Effector CD4-positive, alpha-beta T cell (primary cell): ENCODE measurements at places on chromosomes 2 and 18.

DNA sequence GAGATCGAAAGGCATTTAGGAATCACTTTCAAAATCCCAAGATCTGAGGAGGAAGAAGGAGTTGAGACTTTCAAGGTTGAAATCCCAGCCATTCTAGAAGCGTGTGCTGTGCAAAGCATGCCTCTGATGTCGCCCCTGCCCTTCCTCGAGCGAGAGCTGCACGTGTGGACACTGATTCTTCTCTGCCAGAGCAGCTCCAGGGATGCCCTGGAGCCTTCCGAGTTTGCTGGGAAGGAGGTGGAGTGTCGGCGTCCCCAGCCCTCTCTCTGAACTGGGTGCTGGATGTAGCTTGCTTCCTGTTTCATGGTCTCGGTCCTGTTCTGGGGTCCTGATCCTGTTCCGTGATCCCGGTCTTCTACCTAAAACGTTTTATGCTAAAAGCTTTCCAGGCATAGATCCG is 76.1 kb downstream of the TWIST2 start:
- DNase-seq, result no peak

GRCh38 chr2:177314194-177314593 is 49.7 kb upstream of the NFE2L2 start:
- no peak for DNase-seq

- DNase-seq, result no peak
Observed at GRCh38 chr2:167406558-167406957, 518.3 kb downstream of the XIRP2 start.

GRCh38 chr2:239027391-239028252 is 179.7 kb downstream of the TWIST2 start:
- DNase-seq, result no peak

DNA sequence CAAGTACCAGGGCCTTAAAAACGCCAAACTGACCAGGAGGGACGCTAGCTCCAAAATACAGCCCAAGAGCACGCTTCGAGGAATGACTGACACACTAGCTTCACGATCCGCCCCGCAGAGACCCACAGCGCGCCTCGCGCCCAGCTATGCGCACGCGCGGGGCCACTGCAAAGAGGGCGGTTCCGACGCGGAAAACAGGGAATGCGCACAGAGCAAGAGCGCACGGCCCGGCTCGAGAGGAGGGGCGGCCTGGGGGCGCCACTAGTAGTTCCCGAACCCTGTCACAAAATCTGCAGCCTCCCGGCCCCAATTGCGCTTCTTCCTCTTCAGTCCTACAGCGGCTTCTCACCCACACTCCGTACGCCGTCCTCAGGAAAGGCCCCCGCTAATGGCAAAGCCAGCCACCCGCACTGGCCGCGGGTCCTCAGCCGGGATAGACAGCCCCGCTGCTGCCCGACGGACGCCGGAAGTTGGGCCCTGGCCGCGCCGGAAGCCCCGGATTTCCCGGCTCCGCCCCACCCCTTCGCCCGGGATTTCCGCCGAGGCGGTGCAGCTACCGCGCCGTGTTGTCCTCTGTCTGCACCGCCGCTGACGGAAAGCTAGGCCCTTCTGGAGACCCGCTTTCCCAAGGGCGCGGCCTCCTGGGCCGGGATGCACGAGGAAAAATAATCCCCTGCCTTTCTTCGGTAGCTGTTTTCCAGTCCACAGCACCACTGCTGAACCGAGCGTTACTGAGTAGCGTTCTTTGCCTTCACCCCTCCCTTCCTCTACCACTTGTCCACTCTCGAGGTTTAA is at the start of gene HDHD2:
HDHD2 (minus strand) TSS at position 472 of the 795 bp plus-strand sequence. CDS start 14,061 bp downstream, outside the sequence.
- DNase-seq, result peak; percentile 59

- no peak for DNase-seq
Observed at GRCh38 chr2:98736464-98736889, 5.5 kb upstream of the MGAT4A start.

DNA sequence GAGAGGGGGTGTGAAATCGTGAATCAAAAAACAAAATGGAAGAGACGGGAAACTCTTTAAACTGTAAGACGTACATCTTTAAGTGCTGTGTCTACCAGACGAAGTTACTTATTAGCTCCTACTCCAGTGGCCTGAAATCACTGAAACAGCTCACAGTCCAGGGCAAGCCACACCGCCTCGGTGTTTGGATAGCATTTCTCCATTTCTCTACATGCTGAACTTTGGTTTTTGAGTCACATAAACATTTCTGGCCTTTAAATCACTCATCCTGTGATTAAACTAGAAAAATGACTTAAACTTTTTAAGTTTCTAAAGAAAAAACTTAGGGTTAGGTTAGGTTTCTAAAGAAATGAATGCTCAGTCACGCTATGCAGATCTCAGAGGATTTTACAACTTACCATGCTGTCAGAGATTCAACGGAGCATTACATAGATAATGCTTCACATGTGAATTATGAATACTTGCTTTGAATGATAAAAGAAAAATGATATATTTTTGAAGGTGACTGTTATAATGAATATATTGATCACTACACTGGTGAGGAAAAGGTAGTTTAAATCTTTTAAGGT is 138.4 kb downstream of the MBP start:
- DNase-seq, result no peak

DNA sequence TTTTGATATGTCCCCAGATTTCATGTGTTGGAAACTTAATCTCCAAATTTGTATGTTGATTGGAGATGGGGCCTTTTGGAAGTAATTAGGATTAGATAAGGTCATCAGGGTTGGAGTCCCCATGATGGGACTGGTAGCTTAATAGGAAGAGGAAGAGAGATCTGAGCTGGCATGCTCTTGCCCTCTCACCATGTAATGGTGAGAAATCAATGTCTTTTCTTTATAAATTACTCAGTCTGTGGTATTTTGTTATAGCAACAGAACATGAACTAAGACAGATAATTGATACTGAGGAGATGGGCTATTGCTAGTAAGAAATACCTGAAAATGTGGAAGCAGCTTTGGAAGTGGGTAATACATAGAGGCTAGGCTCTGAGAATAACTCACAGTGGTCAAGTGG is 48.0 kb downstream of the CDC42EP3 start:
- no peak for DNase-seq

DNA sequence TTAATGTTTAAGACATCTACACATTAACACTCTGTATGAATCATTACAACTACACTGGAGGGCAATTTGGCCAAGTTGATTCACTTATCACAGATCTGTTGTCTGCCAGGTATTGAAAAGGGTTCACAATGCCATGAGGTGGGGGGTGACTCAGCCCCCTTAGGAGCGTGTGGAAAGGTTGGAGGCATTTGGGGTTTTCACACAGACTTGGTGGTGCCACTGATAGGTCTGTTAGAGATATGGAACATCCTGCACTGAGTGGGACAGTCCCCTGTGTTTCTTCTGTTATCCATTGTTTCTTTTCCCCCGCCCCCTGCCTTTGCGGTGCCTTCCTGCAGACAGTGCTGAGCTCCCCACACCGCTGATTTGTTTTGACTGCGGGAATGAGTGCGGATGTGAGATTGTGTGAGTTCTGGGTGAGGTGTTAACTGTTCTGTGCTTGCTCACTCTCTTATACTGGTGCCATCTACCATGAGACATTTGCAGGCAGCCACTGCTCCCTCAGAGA is 9.3 kb upstream of the TSN start:
- DNase-seq, result no peak

DNA sequence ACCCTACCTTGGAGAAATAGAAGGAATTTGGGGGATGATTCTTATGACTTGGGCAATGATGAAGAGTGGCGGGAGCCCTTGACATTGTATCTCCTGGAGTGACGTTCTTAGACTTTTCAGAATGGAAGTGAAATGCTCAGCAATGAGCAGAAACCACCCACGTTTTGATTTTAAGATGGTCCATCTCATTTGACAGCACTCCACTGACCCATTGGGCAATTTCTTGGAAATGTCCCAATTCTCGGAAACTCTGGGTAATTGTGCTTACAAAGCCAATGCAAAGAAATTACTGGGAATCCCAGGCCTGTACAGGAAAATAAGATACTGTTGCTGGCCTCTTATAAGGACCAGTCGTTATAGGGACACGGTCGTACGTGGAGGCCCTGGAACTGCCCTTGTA is 170.0 kb upstream of the COPS8 start:
- no peak for DNase-seq

GRCh38 chr2:46979571-46979979 is 64.0 kb upstream of the MCFD2 start:
- DNase-seq, result peak; percentile 18

DNA sequence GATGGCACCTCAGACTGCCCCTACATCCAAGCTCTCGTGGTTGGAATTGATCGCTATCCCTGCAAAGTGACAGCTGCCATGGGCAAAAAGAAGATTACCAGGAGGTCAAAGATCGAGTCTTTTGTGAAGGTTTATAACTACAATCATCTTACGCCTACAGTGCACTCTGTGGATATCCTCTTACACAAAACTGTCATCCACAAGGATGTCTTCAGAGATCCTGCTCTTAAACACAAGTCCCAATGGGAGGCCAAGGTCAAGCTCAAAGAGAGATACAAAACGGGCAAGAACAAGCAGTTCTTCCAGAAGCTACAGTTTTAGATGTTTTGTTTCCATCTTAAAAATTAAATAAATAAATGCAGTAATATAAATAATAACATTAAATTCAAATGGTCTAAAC is 45.4 kb downstream of the INO80D start:
- DNase-seq, result no peak

DNA sequence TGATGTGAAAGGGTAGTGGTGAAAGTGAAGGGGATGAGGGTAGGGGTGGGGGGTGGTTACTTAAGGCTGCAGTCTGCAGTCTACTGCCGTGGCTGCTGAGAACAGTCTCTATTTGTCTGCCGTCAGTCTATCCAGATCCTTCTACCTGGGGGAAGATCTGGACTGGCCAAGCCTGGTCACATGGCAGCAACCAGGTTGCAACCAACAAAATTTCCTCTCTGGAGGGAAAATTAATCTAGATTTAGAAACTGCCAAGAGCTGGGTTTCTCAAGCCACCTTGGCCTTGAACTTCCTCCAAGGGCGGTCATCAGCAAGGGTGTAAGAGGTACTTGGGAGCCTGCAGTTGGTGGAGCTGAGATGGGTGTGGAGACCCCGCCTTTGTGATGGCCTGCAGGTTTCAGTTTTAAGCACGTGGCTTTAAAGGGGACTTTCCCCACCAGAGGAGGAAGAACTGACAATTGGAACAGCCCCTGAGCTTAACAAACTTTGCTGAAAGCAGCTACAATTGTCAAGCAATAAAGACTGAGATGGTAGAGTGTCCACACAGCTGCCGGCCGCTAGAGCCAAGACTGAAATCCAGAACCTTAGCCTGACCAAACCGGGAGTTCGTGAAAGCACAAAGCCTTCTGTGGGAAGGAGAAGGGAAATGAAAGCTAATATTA is 31.4 kb upstream of the KCMF1 start:
- DNase-seq, result peak; percentile 62

DNA sequence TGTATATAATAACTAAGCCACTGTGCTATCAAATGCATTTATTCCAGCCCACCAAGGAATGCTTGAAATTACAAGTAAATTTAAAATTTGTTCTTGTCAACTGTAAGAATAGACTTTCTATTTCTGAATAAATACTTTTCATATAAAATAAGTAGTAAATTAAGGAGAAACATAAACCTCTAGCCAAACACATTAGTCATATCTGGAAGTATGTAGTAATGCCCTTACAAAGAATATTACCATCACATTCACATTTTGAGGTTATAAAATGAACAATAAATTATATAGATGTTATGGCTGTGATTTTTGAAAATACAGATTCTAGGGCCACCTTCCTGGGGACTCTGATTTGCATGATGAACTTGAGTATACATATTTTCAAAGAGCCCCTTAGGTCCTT is 54.7 kb downstream of the SERPINB7 start:
- DNase-seq, result no peak

DNA sequence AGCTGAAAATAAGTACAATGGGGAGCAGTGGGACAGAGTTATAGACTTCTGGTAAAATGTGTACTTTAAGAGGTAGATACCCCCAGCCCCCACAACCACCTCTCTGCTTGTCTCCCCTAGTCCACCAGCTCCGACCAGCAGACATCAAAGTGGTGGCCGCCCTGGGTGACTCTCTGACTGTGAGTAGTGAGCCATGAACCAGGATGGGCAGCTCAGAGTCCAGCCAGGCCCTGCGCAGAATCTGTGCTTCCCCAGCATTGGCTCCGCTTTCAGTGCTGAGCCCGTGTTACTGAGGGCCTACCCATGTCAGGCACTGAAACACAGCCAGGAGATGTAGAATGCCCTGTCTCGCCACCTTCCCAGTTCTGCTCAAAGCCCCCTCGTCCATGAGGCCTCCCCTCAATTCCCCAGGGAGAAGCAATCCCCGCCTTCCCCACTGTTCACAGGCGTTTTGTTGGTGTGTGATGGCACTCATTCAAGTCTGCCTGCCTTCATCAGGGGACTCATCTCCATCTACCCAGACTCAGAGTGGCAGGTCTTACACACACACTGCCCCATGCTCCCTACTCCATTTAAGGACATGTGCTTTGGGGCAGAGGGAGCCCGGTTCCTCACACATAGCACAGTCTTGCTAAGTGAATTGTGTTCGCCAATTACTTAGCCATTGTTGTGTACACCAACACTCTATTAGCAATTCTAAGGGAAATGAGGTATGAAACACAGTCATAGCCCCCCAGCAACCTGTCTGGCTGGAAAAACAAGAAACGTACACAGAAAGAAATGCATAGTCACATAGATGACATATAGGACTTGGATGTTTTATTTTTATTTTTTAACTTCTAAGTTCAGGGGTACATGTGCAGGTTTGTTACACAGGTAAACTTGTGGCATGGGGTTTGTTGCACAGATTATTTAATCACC is 122.6 kb downstream of the PLB1 start:
- no peak for DNase-seq

DNA sequence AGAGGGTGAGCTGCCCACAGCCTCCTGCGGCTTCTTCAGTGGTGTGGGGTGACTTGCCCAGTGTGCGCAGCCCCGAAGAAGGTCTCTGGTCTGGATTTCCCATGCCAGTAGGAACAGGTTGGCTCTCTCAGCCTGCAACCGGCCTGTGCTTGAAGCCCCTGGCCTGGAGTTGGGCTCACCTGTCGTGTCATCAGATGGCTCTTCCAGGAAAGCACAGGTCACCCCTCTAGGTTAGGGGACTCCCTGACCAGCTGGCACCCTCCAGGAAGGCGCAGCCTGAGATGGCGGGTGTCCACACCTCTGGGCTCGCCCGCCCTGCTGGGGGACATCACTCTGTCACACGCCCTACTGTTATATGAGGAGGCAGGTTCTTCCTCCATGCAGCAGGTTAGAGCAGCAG is 179.8 kb downstream of the SEPTIN10 start:
- DNase-seq, result no peak

DNA sequence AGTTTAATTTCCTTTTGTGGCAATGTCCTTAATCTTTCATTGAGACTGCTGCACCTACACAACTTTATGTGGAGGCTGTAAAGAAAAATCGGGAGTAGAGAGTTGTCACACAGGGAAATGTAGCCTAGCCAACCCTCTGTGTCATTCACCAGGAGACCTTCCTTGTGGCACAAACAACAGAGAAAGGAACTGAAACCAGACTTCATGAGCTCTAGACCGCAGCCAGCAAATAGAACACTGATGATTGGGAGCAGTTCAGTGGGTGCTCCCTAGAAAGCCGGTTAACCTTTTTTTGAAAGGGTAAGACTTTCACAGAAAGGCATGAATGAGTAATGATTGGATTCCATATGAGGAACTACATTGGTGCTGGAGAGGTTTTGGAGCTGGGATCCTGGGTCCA is 1752.4 kb upstream of the CELF4 start:
- no peak for DNase-seq
